ENCODE measurements at places on chromosomes 7 and 10.

DNA sequence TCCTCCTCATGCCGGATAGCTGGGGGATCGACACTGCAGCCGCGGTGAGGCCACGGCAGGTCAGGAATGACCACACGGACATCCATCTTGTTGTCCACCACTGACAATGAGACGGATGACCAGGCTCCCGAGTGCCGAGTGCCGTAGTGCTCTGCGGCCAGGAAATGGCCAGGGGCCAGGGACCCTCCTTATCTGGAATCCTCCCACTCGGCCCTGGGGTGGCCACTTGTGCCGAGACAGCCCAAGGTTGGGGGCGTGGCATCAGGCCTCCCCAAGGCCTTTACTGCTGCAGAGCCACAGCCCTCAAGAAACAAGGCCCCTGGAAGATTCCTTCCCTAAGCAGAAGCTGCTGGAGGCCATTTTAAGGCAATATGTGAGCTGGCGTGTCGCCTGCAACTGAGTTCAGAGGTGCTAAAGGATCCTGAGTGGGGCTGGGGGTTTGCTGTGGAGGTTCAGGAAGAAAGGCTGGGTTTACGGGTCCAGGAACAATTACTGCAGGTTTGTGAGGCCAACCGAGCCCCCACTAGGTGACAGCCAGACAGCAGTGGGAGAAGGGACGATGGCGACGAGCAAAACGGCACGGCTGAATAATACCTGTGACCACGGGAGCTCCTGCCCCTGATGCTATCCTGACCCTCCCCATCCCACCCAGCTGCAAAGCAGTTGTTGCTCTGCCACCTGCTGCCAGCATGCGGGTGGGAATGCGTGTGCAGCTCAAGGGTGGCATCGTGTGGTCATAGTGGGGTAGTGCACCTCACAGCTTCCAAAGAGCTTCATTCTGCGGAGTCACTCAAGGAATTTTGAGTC, 31.6 kb upstream of the LEP start:
- peak; percentile 79 for DNase-seq

DNA sequence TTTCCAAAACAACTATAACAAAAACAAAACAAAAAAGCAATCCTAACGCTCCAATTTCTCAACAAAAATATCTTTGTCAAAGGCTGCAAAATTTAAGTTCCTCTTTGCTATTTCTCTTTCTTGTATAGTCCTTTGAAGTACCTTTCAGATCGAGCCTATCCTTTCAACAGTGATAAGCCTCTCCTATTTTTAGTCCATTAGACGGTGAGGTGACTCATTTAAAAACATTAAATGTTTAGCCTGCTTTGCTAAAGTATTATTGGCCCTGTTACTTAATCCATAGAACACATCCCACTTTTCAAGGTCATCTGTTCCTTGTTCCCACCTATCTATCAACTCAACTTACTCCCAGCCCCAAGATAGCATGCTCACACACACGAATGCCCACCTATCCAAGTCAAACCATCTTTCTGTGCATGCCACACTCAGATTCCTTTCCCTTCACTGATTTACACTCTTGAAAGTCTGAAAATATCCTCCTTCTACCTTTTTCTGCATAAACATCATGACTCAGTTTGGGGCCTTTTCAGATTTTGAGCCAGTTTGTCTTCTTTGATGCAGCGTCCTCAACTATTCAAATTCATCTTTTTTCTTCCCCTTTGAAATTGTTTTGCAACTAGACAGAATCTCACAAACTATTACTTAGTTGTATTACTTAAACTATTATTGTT, 224.9 kb upstream of the TMEM229A start:
- DNase-seq, result peak; percentile 27

DNA sequence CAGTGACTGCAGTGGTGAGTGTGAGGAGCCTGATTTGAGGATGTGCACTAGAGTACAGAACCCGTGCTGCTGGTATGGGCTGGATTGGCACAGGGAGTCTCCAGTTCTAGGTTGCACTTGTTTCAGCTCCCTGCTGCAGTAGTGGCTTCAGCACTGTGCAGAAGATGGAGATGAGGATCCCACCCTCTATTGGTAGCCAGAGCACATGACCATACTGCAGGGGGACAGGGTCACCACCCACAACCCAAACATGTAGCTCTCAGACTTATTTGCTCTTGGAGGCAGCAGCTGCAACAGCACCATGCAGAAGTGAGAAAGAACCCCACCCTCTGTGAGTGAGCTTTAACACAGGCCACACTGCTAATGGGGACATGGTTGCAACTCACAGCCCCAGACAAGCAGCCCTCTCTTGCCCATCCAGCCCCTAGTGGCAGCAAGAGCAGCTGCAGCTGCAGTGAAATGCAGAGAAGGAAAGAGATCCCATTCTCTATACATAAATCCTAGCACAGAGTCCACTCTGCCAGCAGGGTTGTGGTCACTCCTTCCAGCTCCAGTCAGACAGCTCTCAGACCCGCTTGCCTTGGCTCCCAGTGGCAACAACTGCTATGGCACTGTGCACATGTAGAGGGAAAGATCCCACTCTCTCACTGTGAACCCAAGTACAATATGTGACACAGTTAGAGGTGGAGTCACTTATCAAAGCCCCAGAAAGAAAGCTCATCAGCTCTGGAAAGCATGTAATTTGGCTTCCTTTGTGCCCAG, 51.4 kb upstream of the SCIN start:
- peak; percentile 14 for DNase-seq

- DNase-seq, result no peak
Measured at GRCh38 chr7:100215895-100216294, 3.9 kb upstream of the PVRIG start.

GRCh38 chr7:29106669-29106988, 39.7 kb downstream of the CPVL start:
- no peak for DNase-seq

- no peak for DNase-seq
Measured at GRCh38 chr10:108452533-108452932, 1288.0 kb upstream of the SORCS1 start.

DNA sequence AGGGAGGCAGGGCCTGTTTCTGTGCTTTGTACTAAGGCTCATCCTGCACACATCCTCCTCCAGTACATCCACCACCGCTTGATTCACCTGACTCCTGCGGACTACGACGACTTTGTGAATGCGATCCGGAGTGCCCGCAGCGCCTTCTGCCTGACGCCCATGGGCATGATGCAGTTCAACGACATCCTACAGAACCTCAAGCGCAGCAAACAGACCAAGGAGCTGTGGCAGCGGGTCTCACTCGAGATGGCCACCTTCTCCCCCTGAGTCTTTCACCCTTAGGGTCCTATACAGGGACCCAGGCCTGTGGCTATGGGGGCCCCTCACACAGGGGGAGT, 10.2 kb downstream of the NDST2 start:
- no peak for DNase-seq

DNA sequence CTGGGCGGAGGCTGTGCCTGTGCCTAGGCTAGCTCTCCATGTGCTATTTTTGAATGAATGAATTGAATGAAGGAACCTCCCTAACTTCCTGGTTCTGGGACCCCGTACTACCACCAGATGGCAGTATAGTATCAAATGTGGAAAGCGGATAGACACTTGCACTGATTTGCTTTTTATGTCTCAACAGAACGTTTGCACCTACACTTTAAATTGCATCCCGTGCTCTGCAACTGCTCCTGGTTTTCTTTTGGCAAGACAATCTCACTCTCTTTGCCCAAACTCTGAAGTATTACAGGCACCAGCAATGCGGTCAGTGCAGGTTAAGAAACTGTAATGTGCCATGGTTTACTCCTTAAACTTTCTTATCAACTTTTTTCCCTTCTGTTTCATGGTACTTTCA, 6.5 kb downstream of the FZD8 start:
- DNase-seq, result peak; percentile 74

- no peak for DNase-seq
Measured at GRCh38 chr7:47277321-47277781, 304.6 kb downstream of the TNS3 start.

GRCh38 chr10:2262333-2262732, 525.0 kb upstream of the ADARB2 start:
- DNase-seq, result no peak

DNA sequence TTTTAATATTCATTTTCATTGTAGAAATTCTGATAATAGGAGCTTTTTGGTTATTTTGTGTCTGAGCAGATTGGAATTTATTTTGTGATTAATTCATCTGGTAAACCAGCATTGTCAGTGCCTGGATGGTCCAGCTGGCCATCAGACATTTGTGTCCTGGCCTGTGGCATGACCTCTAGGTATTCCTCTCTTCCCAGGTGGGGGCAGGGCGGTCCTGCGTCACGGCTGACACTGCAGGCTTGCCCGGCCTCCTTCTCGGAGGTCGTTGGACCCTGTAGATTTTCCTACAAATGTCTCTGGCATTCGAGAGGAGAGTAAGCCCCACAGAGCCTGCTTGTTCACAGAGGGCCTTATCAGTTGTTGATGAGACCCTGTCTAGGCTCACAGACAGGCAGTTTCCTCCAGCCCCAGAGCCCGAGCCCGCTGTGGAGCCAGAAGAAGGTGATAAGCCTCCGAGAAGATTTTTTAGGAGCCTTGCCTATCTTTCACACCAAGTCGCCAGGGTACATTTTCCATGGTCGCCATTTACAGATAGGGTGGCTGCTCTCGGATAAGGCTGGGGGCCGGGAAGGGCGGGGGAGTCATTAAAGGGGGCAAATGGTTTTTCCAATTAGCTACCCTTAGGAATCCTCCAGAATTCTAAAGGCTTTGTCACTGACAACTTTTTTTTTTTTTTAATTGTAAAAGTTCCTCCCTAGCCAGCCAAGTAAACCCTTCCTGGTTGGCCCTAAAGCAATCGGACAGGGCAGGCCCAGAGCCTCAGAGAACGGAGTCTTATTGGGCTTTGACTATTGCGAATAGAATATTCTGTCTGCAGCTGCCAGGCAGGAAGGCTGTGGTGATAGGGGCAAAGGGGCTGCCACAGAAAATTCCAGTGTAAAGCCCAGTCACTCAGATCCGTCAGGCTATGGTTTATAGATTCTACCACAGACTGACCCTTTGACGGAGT, 78.1 kb upstream of the TBX20 start:
- no peak for DNase-seq

GRCh38 chr7:6151994-6152735, 120.3 kb downstream of the CYTH3 start:
- no peak for DNase-seq

GRCh38 chr10:132208462-132209050, 21.8 kb downstream of the DPYSL4 start:
- DNase-seq, result no peak

DNA sequence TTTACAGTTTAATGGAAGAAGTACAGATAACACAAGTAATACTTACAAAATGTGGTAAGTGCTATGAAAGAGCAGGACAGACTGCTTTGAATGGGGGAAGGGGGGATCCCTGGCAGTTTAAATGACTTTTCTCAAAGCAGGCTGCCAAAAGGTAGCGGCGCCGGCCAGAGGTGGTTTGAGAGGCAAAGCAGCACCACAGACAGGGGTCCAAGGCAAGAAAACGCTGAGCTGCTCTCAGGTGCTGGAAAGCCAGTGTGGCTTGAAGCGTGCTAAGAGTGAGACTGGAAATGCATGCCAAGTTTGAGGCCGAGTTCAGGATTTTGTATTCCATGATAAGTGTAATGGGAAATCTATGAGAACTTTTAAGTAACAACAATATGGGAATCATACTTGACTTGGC, 437.7 kb downstream of the AUTS2 start:
- no peak for DNase-seq

- DNase-seq, result no peak
Measured at GRCh38 chr7:41401833-41402232, 301.1 kb downstream of the INHBA start.

DNA sequence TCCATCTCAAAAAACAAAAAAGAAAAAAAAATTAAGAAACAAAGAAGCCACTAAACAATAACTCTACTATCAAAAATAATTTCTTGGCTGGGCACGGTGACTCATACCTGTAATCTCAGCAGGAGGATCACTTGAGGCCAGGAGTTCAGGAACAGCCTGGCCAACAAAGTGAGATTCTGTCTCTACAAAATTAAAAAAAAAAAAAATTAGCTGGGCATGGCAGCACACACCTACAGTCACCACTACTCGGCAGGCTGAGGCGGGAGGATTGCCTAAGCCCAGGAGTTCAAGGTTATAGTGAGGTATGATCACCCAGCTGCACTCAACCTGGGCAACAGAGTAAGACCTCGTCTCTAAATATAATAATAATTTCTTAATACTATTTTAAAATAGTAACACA, 69.0 kb downstream of the PARD3 start:
- DNase-seq, result no peak

DNA sequence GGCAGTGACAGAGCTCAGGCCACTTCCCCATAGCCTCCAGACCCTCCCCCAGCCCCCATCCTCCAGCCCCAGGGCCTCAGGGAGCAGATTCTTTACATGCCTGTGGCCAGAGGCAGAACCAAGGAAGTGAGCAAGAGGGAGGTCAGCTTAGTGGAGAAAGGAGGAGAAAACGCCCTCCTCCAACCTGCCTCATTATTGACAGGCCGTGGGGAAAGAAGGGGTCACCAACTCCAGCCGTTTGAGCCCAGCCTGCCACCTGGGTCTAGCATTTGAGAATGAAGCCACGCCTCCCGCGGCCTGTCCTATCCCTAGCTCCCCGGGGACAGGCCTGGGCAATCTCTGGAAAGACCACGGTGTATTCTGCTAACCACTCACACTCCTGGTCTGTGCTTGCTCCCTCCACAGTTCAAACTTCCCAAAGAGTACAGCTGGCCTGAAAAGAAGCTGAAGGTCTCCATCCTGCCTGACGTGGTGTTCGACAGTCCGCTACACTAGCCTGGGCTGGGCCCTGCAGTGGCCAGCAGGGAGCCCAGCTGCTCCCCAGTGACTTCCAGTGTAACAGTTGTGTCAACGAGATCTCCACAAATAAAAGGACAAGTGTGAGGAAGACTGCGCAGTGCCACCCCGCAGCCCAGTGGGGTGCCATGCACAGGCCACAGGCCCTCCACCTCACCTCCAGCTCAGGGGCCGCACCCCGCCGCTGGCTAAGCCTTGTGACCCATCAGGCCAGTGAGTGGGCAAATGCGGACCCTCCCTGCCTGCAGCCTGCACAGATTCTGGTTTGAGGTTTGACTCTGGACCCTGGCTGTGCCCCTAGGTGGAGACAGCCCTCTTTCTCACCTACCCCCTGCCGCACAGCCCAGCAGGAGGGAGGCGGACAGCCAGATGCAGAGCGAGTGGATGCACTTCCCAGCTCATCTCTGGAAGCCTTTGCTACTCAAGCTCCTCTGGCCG, 14.3 kb upstream of the TRIM8 start:
- DNase-seq, result no peak

- no peak for DNase-seq
Measured at GRCh38 chr10:60728056-60728455, 50.2 kb upstream of the CDK1 start.

DNA sequence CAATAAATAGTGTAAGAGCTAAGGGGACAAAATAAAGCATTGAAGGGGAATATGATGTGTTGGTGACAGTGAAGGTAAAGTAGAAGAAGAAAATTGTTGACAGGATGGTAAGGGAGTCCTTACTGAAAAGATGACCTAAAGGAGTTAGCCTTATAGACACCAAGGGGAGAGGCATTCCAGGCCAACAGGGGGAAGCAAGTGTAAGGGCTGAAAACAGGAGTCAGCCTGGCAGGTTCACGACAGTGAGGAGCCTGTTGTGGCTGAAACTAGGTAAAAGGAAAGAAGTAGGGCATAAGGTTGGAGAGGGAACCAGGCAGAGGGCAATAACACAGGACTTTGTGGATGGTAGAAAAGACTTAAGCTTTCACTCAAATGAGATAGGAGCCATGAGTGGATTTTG, 34.0 kb downstream of the PNLIPRP3 start:
- no peak for DNase-seq

- no peak for DNase-seq
Measured at GRCh38 chr10:34111179-34111578, 703.9 kb downstream of the PARD3 start.

GRCh38 chr10:130438861-130439260, 302.7 kb downstream of the GLRX3 start:
- DNase-seq, result no peak
